ENCODE measurements at places on chromosomes 4 and X. TPM values are rescaled to one million over a fixed set of nuclear protein-coding genes. Genes with fewer than 3 reads are reported as not detected.

GRCh38 chr4:81421346-81422218 is 50.1 kb downstream of the RASGEF1B start:
- no peak for DNase-seq

MAP7D2 gene
- 0.44 TPM for total RNA-seq

UGT2A3 gene
- total RNA-seq: not detected

FAM47B gene
- total RNA-seq: not detected

F11 gene
- total RNA-seq: not detected

GRCh38 chr4:165319030-165319429 is 8.4 kb upstream of the MSMO1 start:
- DNase-seq: no peak

TASL gene
- 1.7 TPM for total RNA-seq

ZNF711 gene
- total RNA-seq: 1.0 TPM

FMR1 gene
- 30.7 TPM for total RNA-seq

DNA sequence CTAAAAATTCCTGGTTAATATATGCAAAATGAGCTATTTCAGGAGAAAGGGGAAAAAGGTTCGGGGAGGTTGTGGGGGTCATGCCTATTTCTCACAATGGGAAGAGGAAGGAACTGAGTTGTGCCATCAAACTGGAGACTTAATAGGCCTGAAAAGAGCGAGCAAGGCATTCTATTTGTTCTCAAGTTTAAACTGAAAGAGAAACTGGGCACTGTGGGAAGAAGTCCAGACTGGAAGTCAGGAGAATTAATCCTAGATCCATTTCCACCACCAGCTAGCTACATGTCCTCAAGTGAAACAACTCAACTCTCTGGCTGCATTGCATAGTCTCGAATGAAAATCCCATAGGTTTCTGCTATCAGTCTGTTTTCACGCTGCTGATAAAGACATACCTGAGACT is 50.6 kb downstream of the PPARGC1A start:
- DNase-seq: no peak

GRCh38 chrX:76555816-76556215 is 128.3 kb downstream of the MAGEE1 start:
- peak; percentile 36 for DNase-seq

GRCh38 chr4:76195326-76195725 is 18.3 kb downstream of the SCARB2 start:
- DNase-seq: no peak

- peak; percentile 87 for DNase-seq
These were observed at the start of gene CXCR3 for GRCh38 chrX:71618303-71618721. CXCR3 (minus strand) TSS chrX:71618511; CDS start chrX:71618449, 62 bp downstream.

BMP3 gene
- not detected for total RNA-seq

ART3 gene
- total RNA-seq: not detected

IL9R gene
- 1.2 TPM for total RNA-seq

GRCh38 chrX:154436374-154436982 is 476 bp upstream of the GDI1 start:
- DNase-seq: peak; percentile 71

TRAPPC2 gene
- total RNA-seq: 10.3 TPM

DNA sequence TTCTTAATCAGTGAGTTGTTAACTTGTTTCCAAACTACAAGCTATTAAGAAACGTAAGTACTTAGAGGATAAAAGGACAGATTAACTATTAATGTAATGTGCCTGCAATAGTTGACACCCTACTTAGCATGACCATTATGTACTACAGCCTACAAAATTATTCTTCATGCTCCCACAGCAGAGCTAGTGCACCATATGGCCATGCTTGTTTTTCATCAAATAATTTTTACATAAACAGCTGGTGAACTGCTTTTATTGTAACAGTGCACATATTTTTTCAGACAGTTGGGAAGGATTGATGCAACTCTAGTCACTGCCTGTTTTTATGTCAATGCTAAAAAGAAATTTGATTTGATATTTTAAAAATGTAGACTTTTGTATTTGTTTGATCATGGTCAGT is 10.2 kb upstream of the MAGEB10 start:
- no peak for DNase-seq

GRCh38 chr4:41425650-41426049 is 112.3 kb upstream of the LIMCH1 start:
- DNase-seq: no peak

DNA sequence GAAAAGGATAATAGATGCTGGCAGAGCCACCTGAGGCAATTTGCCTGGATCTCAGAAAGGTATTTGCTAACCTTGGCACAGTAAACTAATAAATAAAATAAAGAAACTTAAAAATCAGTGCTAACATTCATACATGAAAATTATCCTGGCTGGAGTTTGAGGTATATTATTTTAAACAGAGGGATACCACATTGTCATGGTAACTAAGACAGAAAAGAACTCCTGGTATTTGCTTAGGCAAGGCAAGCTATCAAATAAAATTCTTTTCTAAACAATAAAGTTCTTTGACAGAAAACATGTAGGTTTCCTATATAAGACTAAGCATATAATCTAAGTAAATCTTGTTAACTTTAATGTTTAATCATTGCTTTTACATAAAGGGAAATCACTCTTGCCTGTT is 218.8 kb downstream of the MAGEB17 start:
- no peak for DNase-seq

DNA sequence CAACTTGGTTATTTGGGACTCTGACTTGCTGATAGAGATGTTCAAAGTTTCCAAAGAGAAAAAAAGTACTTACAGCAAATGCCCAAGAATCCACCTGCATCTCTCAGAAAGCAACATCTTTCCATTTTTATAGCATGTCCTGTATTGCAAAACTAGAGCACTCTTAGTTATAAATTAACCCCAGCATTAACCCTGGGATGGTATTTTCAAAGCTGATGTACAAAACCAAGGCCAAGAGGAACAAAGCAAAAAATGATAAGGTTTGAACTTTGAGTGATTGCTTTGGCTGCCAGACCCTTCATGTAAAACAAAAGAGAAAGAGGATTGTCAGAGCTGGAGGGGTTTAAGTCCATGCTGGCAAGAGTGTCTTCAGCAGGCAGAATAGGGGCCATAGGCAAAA is at the start of gene SERPINA7:
Gene SERPINA7, minus strand, starts transcription at position 103 of the 400 bp plus-strand sequence. CDS start 1,669 bp downstream, outside the sequence.
- DNase-seq: no peak

DNA sequence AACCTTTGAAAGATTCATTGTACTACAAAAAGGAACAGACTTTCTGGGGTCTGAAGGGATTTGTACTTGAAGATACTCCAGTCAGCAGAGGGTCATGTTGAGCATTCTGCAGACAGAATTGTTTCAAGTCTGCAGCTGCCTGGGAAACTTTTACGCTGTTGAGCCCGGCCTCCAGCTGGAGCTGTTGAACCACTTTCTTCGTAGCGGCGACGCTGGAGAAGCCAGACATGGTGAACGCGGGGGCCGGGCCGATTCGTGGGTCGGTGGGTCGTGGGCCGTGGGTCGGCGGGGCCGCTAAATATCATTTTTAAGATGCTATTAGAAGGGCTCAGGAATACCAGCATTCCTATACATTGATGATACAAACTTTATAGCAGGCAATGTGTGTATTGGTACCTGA is 12.0 kb upstream of the RTL9 start:
- no peak for DNase-seq

GRCh38 chr4:145625677-145626622 is 6.8 kb downstream of the MMAA start:
- DNase-seq: no peak

DNA sequence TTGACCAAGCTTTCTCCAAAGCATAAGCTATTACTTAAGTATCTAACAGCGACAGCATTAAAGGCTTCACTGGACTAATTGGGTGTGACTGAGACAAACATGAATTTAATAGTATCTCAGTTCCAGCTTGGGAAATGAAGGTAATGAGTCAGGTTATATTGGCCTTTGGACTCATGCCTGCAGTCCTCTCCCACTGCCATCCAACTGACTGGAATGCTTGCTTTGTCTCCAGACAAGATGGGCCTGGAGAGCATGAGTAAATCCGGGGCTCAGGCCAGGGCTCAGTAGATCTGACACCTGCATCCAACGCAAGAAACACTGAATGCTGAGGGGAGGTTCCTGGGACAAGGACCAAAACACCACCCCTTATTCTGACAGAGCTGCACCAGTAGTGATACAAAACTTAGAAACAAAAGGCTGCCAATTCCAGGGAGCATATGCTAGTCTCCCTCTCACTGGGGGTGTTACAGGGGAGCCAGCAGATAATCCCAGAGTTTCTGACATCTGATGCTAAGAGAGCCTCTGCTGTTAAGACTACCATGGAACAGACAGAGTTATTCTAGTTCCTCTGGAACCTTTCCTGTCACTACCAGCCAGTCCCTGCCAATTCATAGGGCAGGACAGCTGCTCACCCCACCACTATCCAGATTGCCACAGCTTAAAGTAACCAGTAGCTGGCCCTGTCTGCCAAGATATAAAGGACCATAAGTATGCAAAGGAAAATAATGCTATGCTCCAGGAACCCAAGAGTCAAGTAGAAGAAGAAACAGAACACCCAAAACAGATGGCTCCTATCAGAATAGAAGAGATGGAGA is 293.8 kb downstream of the IQCM start:
- no peak for DNase-seq

DNA sequence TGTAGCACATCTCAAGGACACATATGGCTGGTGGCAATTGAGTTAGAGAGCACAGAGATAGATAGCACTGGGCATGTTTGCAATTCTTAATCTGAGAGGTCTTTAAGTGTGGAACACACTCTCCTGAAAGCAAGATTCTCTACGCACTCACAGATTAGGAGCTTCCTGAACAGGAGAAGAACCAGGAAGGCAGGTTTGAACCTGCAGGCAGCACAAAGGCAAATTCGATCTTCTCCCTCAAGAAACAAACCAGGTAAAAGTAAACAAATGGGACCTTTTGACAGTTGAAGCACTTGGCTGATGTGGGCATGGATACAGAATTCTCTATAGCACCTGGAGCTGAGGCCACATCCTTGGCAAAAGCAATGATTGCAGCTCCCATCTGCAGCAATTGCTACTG is 24.3 kb downstream of the HS3ST1 start:
- DNase-seq: no peak

DNA sequence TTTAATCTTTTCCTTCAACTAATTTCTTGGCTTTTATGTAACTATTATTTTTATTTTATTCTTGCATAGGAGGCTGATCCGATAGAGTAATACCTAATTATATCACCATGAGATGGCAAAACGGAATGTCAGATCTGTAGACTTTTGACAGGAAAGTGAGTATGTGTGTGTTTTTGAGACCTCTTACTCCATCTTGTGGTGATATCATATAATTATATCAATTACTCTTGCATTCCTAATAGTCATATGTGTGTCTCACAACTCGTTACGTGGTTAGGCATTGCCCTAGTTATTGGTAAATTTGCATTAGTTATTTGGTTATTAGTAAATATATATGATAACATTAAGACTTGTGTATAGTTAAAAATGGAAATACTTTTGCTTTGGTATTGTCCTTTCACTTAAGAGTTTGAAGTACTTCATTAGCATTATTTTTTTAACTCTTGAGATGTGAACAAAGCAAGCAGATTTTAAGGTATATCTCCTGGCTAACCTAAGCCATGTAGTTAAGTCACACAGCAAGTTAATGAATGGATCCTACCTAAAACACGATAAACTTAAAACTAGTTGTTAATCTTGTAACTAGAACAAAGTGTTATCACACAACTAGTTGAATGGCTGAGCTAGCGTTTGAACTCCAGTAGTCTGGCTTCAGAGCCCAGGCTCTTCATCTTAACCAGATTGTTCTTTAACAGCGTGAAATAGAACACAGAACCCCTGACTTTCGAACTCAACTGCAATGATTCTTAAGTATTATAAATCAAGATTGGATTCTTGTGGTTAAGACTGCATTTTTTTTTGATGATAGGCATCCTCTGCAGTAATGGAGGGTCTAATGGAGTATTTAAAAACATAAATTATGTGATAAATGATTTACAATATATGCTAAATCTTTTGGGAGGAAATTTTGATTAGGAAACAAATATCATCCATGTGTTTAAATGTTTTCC is 67.1 kb downstream of the PGRMC2 start:
- DNase-seq: no peak

- no peak for DNase-seq
These were observed 57.7 kb downstream of the HS6ST2 start for GRCh38 chrX:132900633-132901293.

- no peak for DNase-seq
These were observed 310.4 kb downstream of the SPRY1 start for GRCh38 chr4:123706973-123707372.

- DNase-seq: no peak
These were observed 112.5 kb downstream of the MID1 start for GRCh38 chrX:10507876-10508275.

- DNase-seq: no peak
These were observed 124.0 kb upstream of the CLNK start for GRCh38 chr4:10808591-10808990.

OTC gene
- not detected for total RNA-seq

- no peak for DNase-seq
These were observed 594.6 kb downstream of the IL15 start for GRCh38 chr4:142230991-142231390.

TLR6 gene
- 1.5 TPM for total RNA-seq

- DNase-seq: no peak
These were observed 108.3 kb downstream of the SHROOM3 start for GRCh38 chr4:76543378-76543777.

GRCh38 chr4:130044788-130045531 is 949.0 kb downstream of the C4orf33 start:
- DNase-seq: no peak

HELT gene
- not detected for total RNA-seq

DNA sequence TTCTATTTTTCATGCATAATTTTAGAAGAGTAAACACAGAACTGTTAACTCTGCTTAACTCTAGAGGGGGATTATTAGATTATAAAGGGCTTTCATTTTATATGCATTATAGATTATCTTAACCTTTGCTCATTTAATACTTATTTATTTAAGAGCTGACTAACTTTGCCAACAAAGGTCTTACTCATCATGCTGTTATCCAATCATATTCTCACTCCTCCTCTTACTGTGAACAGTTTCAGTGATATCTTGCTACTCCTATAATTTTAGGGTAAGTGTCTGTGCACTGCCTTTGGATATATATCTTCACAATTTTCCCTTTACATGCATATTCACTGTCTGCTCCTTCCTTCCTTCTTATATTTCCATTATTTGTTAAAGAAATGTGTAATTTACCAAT is 1814.9 kb downstream of the STIM2 start:
- DNase-seq: no peak

GPRIN3 gene
- 12.2 TPM for total RNA-seq

- no peak for DNase-seq
These were observed 1.0 kb upstream of the AASDH start for GRCh38 chr4:56388306-56388705.

All from activated CD4-positive, alpha-beta T cell treated with anti-CD3 and anti-CD28 coated beads for 36 hours (primary cell).